ENCODE measurements at places on chromosomes 7 and 10.

DNA sequence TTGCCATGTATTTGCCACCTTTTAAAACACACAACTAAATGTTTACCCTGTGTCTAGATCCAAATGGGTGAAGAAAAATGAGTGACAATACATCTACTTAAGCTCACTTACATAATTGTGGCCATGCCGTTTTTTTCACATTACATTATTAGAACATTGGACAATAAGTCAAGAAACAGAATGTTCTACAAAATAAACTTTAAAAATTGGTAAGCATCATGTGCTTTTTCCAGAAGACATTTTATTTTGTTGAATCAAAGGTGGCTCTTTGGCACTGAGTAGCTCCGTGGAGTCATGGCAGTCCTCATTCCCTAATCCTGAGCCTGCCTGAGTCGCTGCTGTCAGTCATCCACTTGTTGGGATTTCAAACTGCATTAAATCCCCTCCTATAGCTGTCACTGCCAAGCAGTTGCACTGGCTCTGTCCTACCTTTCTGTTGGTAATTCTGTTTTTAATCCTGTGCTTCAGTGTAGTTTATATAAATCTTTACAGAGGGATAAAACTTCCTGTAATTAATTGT is 32.3 kb downstream of the CAV1 start:
- no peak for DNase-seq

GRCh38 chr10:72759584-72759983 is 67.6 kb downstream of the MCU start:
- DNase-seq = no peak

DNA sequence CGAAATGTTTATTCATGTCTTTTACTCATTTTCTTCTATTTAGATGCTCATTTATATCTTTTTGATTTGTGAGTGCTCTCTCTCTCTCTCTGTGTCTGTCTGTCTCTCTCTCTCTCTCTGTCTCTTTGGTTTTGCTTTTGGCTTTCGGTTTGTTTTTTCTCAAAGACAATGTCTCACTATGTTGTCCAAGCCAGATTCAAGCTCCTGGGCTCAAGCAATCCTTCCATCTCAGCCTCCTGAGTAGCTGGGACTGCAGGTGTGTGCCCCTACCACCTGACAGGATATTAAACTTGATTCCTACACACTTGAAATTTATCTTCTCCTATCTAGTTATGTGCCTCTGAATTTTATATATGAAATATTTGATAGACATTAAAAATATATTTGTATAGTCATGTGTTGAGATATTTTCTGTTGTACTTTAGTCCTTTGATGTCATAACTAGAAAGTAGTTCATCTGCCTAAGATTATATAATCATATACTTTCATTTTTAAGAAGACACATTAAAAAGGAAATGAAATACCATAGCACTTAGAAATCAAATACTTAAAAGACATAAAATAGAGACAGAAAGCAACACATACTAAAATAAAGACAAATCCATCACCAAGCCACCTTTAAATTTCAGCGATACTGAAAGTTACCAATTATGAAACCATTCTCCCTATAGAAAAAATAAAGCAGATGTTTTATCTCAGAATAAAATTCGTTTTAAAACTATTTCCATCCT is 68.1 kb upstream of the SFMBT2 start:
- peak; percentile 35 for DNase-seq

- DNase-seq = no peak
These were observed 120.7 kb downstream of the VPS50 start for GRCh38 chr7:93352881-93353280.

DNA sequence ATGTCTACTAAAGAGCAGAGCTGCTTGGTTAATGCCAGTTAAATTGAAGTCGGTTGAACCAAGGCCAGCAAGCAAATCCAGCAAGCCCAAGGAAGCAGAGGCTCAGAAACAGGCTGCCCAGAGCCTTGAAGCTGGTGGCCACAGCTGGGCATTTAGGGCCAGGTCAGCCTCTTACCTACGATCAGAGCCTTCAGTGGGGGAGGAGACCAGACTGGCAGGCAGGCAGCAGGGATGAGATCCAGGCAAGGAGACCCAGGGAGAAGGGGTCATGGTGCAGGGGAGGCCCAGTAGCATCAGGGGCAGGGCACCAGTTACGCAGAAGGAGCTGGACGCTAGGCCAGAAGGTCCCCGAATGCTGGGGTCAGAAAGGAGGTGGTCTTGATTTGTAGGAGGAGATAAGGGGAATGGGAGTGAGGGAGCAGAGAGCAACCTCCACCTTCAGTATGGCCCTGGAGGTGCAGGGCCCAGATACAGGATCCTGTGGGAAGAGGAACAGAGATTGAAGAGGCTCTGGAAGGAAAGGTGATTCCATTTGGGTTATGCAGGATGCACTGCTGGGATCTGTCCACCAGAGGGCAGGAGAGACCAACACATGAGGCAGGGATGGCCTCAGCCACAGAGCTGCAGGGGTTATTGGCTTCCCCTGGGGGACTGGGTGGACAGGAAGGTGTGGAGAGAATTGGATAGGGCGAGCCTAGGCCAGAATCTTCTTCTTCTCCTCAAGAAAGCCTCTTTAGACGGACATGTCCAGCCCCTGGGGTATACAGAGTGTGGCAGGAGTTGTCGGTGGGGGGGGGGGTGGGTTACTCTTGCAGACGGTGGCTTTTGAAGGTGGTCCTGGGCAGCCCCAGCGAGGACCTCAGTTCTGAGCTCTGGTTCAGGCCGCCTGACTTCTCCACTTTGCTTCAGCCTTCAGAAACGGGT is 132.6 kb upstream of the PODXL start:
- DNase-seq = no peak

- DNase-seq = no peak
These were observed at the start of gene PPP1R9A for GRCh38 chr7:94907026-94907810. TSS of gene PPP1R9A (plus strand) at chr7:94907594. CDS start at chr7:94910114, 2,520 bp downstream.

- no peak for DNase-seq
These were observed 136.1 kb downstream of the ATE1 start for GRCh38 chr10:121791761-121792160.
